KBM-7 (cell line): ENCODE measurements at places on chromosomes 1 and 21.
A peak's percentile ranks its signal among the peaks of the same experiment; 100 is the strongest.

DNA sequence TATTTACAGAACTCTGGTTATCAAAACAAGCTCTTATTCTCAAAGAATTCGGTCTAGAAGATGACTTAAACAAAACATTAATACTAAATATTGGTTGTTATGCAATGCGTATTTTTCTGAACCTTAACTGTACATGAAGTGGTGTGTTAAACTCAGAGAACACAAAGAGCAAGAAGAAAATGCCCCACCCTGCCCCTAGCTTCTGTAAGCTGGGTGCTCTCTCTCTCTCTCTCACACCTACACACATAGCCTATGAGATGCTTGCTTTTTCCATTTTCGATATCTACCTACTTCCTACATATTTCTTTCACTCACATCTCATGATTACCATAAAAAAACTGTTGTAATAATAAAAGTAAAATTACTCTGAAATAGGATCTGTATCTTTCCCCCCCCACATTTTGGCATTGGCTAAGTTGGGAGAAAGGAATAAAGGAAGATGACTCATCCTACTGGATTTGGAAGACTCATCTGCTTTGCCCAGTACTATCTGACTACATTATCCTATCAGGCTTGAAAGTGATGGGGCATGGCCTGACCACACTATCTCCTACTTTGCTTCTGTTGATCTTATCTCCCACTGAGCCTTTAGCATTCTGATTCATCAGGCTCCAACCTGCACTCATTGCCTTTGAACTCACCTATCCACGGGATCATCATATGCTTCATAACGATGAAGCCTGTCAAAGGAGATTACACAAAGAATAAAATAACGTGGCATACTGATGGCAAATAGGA lies 2.9 kb downstream of the CRYZ start:
- DNase-seq, result no peak

DNA sequence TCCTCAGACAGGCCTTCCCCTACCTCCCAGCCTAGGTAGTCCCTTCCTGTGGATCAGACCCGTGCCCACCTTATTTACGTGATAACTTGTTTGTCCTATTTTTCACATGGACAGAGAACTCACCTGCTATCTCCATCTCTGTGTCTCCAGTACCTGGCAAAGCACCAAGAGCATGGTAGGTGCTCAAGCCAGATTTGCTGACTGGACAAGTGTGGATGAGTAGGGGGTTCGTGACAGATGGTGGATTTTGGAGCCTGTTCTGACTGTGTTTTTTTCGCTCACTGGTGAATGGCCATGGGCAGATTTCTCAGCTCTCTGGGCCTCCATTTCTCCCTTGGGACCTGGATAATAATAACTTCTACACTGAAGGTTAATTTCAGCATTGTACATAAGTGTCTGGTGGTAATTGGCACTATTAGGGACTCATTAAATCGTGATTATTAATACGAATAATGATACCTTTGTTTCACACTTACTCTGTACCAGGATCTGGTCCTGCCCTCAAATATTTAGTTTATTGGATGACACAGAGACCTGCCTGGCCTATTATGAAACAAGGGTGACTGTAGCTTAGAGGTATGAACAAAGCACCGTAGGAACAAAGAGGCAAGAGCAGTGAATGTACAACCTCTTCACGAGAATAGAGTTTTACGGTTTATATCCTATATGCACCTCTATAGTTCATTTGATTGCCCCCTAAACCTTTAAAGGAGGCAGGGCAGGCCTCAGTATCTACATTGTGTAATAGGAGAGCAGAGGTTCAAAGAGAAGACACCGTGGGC lies 24.5 kb upstream of the SLC26A9 start:
- DNase-seq, result no peak

DNA sequence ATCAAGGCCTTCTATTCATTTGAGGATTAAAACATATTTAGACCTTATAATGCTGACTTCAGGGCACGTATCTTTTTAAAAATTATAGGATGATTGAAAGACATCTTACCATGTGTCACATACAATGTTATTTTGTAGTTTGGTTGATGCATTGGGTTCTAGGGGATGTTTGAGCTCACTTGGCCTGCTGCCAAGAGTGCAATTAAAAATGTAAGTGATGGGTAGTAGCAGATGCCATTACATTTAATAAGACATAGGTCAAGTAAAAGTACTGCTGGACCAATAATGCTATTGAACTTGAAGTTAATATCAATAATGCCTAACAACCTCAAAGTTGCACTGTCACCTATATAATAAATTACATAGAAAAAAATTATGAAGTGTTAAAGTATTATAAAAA lies 616.5 kb upstream of the RGS18 start:
- no peak for DNase-seq

- DNase-seq, result no peak
Measured at GRCh38 chr1:230385930-230386329, 40.2 kb downstream of the PGBD5 start.

GRCh38 chr1:171220581-171221054 lies 27.7 kb upstream of the FMO1 start:
- DNase-seq, result no peak

GRCh38 chr1:165871311-165872067 lies 44.1 kb downstream of the UCK2 start:
- DNase-seq, result peak; percentile 98

DNA sequence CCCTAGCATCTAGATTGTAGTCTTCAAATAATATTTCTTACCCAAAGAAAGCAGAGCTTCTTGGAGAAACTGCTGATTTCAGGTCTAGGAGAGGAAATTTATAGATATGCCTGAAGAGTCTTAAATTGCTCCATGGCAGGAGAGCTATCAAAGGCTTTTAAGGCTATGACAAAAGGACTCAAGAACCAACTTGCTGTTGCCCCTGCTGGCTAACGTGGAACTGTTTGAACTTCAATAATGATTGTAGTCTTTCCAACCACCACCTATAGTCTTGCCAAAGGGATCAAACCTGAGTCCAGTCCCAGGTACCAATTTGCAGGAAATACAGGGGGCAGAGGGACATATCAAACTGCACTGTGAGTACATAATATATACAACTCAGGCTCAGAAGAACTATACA lies 336.2 kb upstream of the ESRRG start:
- DNase-seq, result no peak

DNA sequence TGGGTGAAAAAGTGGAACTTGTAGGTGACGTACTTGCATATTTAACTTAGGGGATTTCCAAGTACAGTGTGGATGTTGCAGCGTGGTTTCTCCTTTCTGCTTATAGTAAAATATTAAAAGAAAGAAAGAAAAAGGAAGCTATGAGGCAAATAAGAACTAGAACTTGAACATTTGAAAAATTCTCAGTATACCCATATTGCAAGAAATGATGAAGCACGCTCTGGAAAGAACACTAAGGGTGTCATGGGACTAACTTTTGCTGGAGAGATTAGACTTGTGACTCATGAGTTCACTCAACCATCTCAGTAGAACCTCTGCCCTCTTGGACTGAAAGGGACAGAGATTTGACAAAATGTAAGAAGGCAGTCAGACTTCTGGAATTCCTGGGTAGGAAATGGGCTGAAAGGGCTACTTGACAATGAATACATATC lies 704.5 kb upstream of the ADGRL4 start:
- DNase-seq, result no peak

DNA sequence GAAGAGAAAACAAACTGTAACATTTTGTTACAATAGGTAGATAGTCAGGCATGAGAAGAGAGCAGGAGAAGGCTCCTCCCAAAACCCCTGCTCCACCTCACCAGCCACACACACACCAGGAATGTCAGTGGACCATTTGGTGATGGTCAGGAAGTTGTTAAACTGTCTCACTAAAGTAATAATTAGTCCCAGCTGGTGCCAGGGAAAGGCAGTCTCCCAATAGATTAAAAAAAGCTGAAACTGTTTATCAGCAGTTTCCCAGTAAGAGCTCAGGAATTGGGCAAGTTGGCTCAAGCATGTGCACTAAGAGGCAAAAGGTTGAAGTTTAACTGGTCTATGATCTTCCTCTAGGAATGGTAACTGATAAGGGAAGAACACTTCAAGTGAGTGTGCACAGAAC lies 249.6 kb downstream of the COL11A1 start:
- no peak for DNase-seq

- no peak for DNase-seq
Measured at GRCh38 chr1:220698607-220699016, 8.4 kb downstream of the C1orf115 start.

DNA sequence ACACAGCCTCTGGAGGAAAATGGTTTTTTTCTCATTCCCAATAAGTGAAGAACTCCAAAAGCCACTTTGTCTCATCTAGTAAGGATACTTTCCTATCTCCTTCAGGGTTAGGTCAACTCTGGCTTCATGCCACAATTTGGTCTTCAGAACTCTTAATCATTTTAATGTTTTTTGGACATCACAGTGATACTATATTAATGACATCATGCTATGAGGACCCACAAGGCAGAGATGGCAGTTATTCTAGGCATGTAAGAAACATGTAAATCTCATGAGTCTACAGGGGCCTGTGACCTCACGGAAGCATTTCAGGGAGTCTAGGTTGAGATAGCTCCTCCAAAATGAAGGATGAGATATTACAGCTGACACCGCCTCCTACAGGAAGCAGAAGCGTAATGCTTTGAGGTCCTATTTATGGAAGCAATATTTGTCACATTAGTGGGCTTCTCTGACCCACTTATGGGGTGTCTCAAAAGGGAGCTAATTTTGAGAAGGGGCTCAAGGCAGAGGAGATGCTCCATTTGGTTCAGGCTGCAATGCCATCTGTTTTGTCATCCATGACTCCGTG lies 5.0 kb upstream of the GPR137B start:
- no peak for DNase-seq

- peak; percentile 58 for DNase-seq
Measured at GRCh38 chr1:160108888-160109662, 6.5 kb upstream of the ATP1A2 start.

DNA sequence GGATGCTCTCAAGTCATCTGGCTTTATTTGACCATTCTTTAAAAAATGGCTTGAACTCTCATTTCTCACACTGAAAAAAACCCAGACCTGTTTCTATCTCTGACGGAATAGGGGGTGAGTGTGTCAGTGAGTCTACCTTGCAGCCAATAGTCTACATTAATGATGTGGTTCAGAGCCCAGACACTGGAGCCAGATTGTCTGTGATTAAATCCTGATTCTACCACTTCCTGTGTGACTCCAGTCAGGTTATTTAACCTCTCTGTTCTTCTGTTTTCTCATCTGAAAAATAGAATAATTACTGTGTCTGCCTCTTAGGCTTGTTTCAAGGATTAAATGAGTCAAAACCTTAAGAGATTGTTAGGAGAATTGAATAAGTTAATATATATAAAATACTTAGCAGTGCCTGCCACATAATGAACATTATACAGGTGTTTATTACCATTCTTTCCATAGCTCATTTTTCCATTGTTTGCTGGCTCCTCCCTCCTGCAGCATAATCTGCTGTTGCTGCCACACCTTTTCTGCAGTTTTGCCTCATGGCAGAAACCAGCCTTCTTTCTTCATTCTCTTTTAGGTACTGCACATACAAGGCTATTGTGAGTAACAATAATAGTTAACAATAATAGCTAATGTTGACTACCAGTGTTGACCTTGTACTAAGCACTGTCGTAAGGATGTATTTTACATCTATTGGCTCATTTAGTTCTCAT lies 157.6 kb upstream of the IVNS1ABP start:
- DNase-seq, result no peak

- DNase-seq, result no peak
Measured at GRCh38 chr1:234091065-234091401, 186.6 kb downstream of the SLC35F3 start.

GRCh38 chr1:60102267-60103061 lies 28.9 kb upstream of the C1orf87 start:
- no peak for DNase-seq

DNA sequence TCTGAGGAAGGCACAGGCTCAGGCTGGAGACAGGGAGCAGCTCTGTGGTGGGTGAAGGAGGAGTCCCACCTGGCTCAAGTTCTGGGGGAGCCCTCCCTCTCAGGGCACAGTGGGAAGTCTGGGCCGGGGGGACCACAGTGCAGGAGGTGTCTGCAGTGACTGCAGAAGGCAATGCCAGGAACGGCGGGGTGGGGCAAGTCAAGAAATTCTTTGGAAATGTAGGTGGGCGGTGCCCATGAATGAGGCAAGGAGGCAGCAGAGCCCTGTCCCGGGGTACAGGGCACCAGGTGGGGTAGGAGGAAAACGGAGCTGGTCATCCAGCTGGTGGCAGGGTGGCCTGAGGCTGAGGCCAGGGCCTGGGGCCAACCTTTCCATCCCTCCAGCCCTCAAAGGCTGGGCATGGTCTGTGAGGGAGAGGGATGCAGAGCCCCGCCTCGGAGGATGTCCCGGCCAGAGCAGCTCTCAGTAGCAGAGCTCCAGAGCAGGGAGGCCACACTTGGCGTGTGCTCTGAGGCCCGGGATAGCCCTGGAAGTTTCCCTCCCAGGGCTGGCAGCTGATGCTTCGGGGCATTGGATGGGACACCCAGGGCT lies 4.7 kb downstream of the TFF3 start:
- DNase-seq, result no peak

DNA sequence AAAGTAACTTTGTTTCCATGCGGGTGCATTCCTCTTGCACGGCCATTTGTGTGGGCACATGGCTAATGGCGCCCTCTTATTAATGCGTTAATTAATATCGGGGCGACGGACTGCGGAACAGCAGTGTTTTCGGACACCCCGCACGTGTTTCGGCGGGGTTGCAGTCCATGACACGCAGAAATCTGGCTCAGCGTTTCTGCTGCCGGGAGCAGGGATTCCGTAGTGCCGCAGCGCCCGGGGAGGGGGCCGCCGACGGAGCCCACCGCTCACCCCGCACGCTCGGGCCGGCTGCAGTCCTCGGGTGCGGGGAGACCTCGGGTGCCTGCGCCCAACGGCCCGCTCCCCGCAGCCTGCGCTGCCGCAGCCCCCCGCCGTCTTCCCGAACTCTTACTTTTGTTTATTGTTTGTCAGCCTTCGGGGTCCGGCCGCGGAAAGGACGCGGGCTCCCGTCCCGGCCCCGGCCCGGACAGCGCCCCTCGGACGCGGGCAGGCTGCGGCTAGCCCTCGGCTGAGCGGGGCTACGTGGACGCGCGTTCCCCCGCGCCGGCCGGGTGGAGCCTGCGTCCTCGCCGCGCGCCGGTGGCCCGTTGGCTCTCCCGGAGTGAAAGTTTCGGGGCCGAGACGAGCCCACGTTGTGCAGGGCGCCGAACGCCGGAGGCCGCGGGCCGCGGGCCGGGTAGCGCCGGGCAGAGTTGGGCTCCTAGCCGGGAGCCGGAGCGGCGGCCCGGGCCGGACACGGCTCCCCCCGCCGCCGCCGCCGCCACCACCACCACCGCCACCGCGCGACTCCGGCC lies 849 bp downstream of the NFIA start:
- peak; percentile 15 for DNase-seq

DNA sequence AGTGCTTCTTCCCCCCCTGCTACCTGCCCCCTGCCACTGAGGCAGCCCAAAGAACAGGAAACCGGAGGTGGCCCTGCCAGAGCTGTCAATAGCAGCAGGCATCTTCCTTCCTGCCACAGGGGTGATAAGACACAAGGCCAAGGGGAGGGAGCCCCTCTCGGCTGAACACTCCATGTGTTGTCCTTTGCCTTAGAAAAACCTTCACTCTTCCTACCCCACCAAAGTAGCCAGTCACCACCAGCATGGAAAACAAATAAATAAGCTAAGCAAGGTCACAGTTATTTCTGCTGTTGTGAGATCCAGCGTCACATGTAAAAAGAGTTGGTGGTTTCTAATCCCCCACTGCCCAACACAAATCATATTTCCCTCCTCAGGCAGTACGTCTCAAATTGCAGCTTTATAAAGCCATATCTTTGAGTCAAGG lies 104.8 kb upstream of the DPT start:
- peak; percentile 24 for DNase-seq

- DNase-seq, result no peak
Measured at GRCh38 chr21:25459365-25459764, 147.9 kb downstream of the MRPL39 start.

- DNase-seq, result peak; percentile 61
Measured at GRCh38 chr1:21594935-21595897, 73.9 kb downstream of the RAP1GAP start.
